ENCODE measurements at places on chromosomes 1 and 21.

DNA sequence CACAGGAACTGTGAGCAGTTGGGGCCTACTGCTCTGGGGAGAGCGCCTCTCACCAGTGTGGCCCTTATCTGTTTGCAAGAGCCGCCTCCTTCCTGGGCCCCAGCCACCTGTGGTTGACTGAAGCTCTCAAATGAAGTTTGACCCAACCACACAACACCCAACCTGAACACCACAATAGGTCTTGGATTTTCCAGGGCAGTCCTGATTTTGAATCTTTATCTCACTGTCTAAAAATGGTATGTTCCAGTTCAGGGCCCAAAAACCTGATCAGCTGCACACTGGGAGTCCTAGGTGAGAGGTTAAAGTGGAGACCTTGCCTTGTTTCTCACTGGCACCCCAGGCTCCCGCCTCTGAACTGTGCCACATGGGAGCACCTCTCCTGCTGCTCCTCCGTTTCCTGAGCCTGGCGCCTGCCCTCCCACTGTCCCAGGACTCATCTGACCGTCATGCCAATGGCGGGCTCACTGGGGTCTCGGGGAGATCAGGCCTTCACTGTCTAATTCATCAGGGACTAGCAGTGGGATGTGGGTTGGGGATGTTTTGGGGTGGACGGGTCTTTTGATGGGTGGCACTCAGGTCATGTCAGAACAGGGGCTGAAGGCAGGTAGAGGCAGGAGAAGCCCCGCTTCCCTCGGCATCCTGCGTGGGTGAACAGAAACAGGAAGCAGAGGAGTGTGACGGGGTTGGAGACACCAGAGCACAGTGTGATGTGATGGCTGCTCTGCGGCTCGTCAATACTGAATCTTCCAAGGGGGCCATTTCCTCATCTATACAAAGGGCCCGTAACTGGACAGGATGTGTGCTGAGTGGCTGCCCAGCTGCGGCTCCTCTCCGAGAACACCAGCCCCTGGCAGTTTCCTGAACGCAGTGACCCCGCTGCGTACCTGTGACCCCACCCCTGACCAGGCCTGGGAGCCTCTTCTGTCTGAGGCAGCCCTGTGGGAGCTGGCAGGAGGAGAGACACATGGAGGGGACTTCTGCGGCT, 59.6 kb upstream of the ITPKB start:
- no peak for DNase-seq

- DNase-seq, result no peak
Observed at GRCh38 chr21:45601551-45601950, 42.0 kb upstream of the PCBP3 start.

DNA sequence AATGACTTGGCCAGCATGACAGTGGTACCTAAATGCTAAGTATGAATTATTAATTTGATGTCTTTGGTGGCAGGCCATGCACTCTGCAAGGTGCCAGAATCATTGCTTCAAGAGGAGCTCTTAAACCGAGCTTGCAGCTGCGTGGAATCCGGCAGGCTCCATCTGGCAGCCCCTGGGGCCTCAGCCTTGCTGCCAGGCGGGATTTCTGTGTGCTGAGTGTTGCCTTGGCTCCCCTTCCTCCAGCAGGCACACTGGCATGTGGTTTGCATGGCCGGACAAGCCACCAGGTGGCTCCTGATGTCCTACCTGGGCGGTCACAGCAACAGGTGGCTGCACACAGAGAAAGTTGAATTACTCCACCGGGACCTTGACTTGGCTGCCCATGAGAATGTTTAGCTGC, 155.4 kb downstream of the URB2 start:
- peak; percentile 70 for DNase-seq

- DNase-seq, result no peak
Observed at GRCh38 chr1:45488666-45489377, 2.1 kb downstream of the TESK2 start.

GRCh38 chr1:56250809-56251208, 328.6 kb downstream of the PLPP3 start:
- DNase-seq, result no peak

- DNase-seq, result no peak
Observed at GRCh38 chr1:169060043-169060722, 46.3 kb upstream of the ATP1B1 start.

- DNase-seq, result no peak
Observed at GRCh38 chr1:245577191-245578157, 422.7 kb downstream of the KIF26B start.

DNA sequence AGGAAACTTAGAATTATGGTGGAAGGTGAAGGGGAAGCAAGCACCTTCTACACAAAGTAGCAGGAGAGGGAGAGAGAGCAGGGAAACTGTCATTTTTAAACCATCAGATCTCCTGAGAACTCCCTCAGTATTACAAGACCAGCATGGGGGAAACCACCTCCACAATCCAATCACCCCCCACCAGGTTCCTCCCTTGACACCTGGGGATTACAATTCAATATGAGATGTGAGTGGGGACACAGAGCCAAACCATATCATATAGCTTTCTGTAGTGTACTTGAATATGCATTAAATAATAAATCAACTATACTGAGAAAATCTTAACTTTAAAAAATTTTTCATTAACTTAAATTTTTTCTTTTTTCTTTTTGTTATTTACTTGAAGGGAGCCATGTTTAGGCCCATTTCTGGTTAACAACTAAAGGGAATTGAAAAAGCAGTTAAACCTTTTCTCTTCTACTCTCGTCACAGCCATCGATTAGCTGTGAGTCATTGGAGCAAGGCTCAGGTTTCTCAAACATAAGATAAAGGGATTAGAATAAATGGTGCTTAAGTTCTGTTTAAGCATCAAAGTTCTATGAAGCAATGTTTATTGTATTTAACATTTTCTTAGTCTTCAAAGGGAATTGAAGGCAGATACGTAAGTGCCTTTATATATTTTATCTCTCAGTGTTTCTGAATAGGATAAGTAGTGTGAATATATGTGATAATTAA, 72.2 kb upstream of the DPT start:
- no peak for DNase-seq

DNA sequence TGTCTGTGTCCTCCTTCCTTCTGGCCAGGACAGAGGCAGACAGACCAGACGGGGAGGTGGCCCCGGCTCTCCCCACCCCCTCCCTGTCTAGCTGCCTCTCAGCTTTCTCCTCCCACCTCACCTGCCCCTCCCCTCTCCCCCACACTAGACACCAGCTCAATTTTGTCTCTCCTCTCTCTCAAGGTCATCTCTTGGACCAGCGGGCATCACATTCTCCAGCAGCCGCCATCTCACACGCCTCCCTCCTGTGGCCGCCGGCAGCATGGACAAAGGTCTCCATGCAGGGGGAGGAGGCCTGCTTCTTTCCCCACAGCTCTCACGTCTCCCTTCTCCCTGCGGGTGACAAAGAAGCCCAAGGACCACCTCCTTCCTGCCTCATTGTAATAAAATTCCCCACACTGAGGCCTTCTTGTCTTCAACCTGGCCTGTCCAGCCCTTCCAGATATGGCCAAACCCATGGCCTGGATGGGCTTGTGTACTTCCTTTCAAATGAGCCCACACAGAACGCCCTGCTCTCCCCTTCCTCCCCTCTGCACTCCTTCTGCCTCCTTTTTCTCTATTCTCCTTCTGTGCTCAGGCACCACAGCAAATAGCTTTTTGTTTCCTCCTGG, 14.6 kb downstream of the OPTC start:
- DNase-seq, result no peak

- no peak for DNase-seq
Observed at GRCh38 chr1:82455342-82455741, 654.6 kb downstream of the ADGRL2 start.

DNA sequence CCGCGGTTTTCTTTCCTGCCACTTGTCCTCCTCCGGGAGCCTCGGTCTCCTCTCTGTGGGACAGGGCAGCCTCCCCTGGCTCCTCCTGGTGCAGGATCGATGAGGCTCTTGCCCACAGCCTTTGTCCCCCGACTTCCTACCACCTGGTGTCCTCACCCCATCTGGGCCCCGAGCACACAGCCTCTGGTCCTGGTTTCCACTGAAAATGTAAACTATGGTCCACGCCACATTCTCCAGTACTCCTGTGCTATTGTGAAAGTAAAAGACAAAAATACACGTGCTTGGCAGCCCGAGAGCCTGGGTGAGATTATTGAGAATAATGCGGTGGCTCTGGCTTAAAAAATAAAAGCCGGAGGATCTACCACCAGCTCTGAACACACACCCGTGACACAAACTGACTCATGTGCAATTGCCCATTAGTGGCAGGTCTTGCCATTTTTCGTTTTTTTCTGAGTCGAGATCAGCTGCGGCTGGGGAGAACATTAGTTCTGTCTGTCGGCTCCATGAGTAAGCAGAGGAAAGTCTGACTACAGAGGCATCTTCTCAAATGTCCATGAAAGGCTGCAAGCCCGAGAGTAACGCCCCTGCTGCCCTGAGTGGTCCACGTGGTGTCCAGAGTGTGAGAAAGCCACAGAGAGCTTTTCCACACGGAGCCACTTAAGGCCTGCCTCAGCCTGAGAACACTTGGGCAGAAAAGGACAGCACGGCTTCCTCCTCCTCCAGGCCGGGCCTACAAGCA, 5.7 kb upstream of the COL6A2 start:
- no peak for DNase-seq
